ENCODE measurements at places on chromosomes 1 and 21. TPM values are rescaled to one million over a fixed set of nuclear protein-coding genes. Genes with fewer than 3 reads are reported as not detected.

DNA sequence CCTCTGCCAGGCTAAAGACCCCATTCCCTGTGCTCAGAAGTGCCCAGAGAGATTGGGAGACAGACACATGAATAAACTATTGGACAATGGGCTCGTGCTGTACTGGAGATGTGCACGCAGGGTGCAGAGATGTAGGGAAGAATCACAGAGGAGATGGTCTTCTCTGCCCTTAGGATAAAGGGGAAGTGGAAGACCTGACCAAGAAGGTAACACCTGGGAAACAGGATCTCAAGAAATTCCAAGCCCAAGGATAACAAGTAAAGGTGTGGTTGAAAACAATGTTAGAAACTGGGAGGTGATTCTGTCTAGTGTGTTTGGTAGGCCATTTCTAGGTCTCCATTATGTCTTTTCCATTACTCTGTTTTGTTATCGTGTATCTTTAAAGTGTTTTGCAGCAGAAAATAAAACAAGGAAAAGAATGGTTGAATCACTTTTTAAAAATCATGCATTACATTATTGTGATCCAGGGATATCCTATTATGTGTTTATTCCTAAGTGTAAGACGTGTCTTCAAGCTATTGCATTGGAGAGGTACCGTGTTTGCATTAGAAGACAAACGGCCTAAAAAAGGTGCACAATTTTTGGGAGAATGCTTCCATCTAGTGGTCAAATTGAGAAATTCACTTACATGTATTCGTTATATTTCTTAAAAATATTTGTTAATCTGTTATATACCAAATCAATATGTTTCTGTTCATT, 40.8 kb upstream of the KCTD3 start:
- no peak overlapping the region for H3K4me3 ChIP-seq
- no peaks in the 10 kb centered on the region for H3K4me1 ChIP-seq
- H3K36me3 ChIP-seq = no peaks in the 10 kb centered on the region

SH3BGR gene
- total RNA-seq = not detected

TSPAN1 gene
- 213 TPM for total RNA-seq

ST6GALNAC5 gene
- total RNA-seq = 5.1 TPM

GRCh38 chr21:42238185-42238934, 19.4 kb downstream of the ABCG1 start:
- DNase-seq = no peak
- no peaks in the 10 kb centered on the region for H3K36me3 ChIP-seq
- H3K4me1 ChIP-seq = peaks cover 41% of the 10 kb centered on the region
- peak overlapping the region; percentile 50 for H3K27ac ChIP-seq
- H3K27me3 ChIP-seq = no peaks in the 10 kb centered on the region

OR2T35 gene
- not detected for total RNA-seq

TENT5C gene
- 6.4 TPM for total RNA-seq

GRCh38 chr1:53919675-53920066, 25.7 kb downstream of the DIO1 start:
- H3K4me3 ChIP-seq = no peak overlapping the region
- no peak overlapping the region for H3K27ac ChIP-seq
- H3K36me3 ChIP-seq = no peaks in the 10 kb centered on the region
- no peaks in the 10 kb centered on the region for H3K27me3 ChIP-seq
- no peaks in the 10 kb centered on the region for H3K4me1 ChIP-seq
- DNase-seq = no peak

- no peak overlapping the region for H3K4me3 ChIP-seq
- no peaks in the 10 kb centered on the region for H3K4me1 ChIP-seq
- no peak overlapping the region for H3K27ac ChIP-seq
- DNase-seq = no peak
- no peaks in the 10 kb centered on the region for H3K27me3 ChIP-seq
These were observed 69.1 kb upstream of the GADD45A start for GRCh38 chr1:67615886-67616285.

CAPZA1 gene
- 181 TPM for total RNA-seq

- no peaks in the 10 kb centered on the region for H3K36me3 ChIP-seq
- DNase-seq = no peak
- no peaks in the 10 kb centered on the region for H3K27me3 ChIP-seq
- no peak overlapping the region for H3K27ac ChIP-seq
- H3K4me3 ChIP-seq = no peak overlapping the region
These were observed 235.4 kb downstream of the HMCN1 start for GRCh38 chr1:185969524-185969991.

GRCh38 chr1:211340622-211341507, 14.2 kb downstream of the TRAF5 start:
- no peaks in the 10 kb centered on the region for H3K27me3 ChIP-seq
- no peak overlapping the region for H3K4me3 ChIP-seq
- peaks cover 34% of the 10 kb centered on the region for H3K4me1 ChIP-seq
- no peak for DNase-seq
- H3K27ac ChIP-seq = peak overlapping the region; percentile 30

LHX4 gene
- total RNA-seq = 0.28 TPM
